ENCODE measurements at places on chromosomes 4 and X. TPM values are rescaled to one million over a fixed set of nuclear protein-coding genes. Genes with fewer than 3 reads are reported as not detected.

PCDH10 gene
- total RNA-seq = 0.51 TPM

GRCh38 chr4:182929296-182929695 lies 12.1 kb upstream of the DCTD start:
- H3K4me3 ChIP-seq = no peak overlapping the region
- no peaks in the 10 kb centered on the region for H3K4me1 ChIP-seq
- no peak for DNase-seq
- no peaks in the 10 kb centered on the region for H3K27me3 ChIP-seq
- no peak overlapping the region for H3K27ac ChIP-seq

GRCh38 chrX:41029332-41029731 lies 55.9 kb upstream of the USP9X start:
- H3K4me1 ChIP-seq = no peaks in the 10 kb centered on the region
- no peak overlapping the region for H3K27ac ChIP-seq
- no peaks in the 10 kb centered on the region for H3K36me3 ChIP-seq

ERAS gene
- not detected for total RNA-seq

SPANXB1 gene
- not detected for total RNA-seq

DNA sequence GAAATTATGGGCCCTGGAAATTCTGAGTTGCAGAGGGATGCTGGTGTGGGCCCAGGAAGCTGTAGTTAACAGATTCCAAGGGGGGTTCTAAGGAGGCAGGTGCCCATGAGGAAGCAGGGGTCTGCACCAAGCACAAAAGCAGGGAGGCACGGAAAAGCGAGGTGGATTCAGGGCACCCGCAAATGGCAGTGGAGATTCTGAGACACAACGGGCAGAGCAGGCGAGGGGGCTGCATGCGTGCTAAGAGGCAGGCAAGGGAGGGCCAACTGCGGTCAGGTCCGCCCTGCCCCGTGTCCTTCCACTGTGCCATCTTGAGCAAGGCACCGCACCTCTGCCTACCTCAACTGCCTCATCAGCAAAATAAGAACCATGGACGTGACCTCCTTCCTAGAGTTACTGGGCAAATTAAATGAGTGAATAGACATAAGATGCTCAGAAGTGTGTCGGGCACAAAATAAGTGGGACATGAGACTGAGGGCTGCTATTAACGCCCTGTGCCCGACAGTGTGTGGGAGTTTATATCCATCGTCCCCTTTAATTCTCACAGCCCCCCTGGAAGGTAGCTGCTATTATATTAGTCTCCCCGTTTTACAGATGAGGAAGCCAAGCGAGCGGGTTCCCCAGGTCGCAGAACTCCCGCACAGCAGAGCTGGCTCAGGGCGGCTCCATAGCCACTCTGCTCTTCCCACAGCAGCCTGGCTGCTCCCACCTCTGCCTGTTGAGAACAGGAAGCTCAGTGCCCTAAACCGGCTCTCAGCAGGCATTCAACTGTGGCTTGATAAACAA lies 67.6 kb downstream of the PPP2R2C start:
- H3K27me3 ChIP-seq = peaks cover 32% of the 10 kb centered on the region
- no peak overlapping the region for H3K4me3 ChIP-seq
- no peaks in the 10 kb centered on the region for H3K36me3 ChIP-seq

CRMP1 gene
- total RNA-seq = 88.0 TPM

- no peak overlapping the region for H3K4me3 ChIP-seq
- H3K36me3 ChIP-seq = no peaks in the 10 kb centered on the region
- no peaks in the 10 kb centered on the region for H3K4me1 ChIP-seq
- H3K27me3 ChIP-seq = no peaks in the 10 kb centered on the region
These were observed 58.0 kb upstream of the SCOC start for GRCh38 chr4:140315438-140315837.

DNAAF6 gene
- not detected for total RNA-seq

DNA sequence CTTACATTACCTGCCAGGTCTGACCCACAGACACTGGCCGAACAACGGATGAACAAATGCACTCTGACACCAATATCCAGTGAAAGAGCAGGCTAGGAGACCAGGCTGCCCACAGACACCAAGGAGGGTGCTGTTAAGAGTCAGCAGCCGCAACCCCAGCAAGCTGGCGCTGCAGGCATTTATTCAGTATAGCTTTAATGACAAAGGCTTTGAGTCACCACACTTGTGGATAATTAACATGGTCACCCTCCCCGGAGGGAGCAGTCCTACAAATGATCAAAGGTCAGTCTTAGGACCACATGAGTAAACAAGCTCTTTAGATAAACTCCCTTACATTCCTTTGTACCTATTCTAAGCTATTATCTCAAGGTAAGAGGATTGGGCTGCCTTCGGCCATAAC lies 368.5 kb upstream of the GRID2 start:
- H3K4me1 ChIP-seq = no peaks in the 10 kb centered on the region
- no peak overlapping the region for H3K27ac ChIP-seq
- DNase-seq = no peak
- no peaks in the 10 kb centered on the region for H3K36me3 ChIP-seq

RBM46 gene
- not detected for total RNA-seq

- DNase-seq = no peak
- H3K4me3 ChIP-seq = no peak overlapping the region
- H3K27ac ChIP-seq = no peak overlapping the region
These were observed 69.9 kb upstream of the CAMK2D start for GRCh38 chr4:113831457-113831856.

LAMTOR3 gene
- 36.1 TPM for total RNA-seq

DNA sequence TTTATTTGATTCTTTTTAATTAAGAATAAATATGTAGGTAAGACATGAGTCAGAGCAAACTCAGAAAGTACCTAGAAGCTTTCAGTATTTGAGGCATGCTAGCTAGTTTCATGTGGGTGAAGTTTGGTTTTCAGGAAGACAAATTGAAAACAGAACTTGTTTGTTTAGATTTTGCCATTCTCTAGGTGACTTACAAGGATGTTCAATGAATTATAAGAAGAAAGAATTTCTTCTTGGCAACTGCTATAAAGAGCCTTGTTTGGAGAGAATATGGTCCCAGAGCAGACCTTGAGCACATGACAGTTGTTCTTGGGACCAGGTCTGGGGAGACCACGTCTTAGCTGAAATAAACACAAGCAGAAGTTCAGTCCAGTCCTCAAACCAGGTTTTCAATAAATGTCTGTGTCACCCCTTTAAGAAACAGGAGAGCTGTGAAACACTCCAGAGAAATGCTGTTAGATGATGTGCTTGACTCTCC lies 38.0 kb upstream of the IL21 start:
- H3K4me1 ChIP-seq = no peaks in the 10 kb centered on the region
- H3K4me3 ChIP-seq = no peak overlapping the region
- no peak for DNase-seq
- no peaks in the 10 kb centered on the region for H3K27me3 ChIP-seq
- no peaks in the 10 kb centered on the region for H3K36me3 ChIP-seq
- H3K27ac ChIP-seq = no peak overlapping the region

TNIP3 gene
- total RNA-seq = 0.16 TPM

DNA sequence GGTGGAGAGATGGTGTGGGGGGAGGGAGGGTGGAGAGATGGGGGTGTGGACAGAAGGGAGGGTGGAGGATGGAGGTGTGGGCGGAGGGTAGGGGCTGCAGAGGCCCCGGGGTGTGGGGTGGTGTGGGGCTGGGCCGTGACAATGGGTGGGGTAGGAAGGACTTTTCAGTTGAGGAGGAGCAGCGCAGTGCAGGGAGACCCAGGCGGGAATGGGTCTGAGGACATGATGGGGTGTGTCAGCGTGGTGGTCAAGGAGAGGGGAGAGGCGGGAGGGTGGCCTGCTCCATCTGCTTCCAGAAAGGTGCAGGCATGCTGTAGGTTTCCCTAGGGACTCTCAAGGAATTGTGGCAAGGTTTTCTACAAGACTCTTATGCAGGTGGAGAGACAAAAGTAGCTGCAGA lies 48.9 kb downstream of the RGS12 start:
- H3K27ac ChIP-seq = peak overlapping the region; percentile 5
- no peak for DNase-seq

CFP gene
- 0.08 TPM for total RNA-seq

DNA sequence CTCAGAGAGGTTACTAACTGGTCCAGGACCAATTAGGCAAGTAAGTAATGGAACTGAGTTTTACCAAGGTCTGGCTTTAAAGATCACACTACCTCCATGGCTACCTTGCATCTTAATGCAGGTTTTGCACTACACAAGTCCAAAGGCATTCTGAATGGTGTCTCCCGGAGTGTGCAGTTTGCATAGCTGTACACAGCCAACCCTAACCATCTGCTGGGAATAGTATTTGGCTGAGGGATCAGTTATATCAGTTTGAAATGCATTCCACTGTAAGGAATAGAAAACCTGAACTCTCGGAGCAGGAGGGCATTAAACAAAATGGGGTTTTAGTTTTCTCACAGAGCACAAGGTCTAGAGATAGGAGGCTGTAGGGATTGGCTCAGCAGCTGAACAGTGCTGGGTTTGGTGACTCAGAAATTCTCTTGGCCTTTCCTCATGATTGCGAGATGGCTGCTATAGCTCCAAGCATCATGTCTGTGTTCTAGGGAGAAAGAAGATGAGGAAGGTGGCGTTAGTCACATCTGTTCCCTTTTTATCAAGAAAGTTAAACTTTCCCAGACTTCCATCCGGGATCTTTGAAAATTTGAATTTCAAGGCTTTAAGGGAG lies 177.1 kb downstream of the NHS start:
- no peak overlapping the region for H3K4me3 ChIP-seq
- no peaks in the 10 kb centered on the region for H3K27me3 ChIP-seq
- H3K27ac ChIP-seq = no peak overlapping the region
- H3K36me3 ChIP-seq = no peaks in the 10 kb centered on the region

DNA sequence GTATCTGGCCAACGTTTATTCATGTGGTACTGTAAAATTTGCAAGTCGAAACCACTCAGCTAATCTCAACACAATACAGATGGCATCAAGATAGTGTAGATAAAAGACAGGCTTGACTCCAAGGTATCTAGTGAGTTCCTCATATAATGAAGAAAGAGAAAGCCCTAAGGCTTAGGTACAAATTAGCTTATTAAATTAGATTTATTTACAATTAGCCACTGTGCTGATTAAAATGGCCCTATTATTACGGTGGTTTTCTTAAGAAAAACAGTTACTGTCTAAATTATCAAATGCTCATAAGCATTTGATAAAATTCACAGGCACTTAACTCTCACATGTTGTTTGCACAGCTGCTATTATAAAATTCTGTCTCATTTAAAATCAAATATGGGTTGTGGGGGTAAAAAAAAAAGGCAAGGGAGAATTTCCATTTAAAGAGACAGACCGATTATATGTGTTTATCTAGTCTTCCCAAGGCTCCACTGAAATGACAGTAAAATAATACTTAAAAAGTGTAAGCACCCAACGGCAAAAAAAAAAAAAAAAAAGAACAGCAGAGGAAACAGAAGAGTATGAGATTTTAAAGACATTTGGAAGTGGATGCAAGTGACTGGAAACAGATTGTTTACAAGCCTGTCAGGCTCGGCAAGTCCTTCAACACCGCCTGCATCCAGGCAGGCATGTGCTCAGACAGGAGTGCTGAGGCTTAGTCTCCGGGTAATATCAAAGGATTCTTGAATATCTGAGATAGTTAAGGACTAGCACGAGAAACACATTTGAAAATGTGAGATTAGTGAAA lies 55.1 kb downstream of the FAM13A start:
- peak overlapping the region; percentile 47 for H3K27ac ChIP-seq
- DNase-seq = peak; percentile 13
- peaks cover 2% of the 10 kb centered on the region for H3K36me3 ChIP-seq
- H3K4me1 ChIP-seq = peaks cover 28% of the 10 kb centered on the region
- no peaks in the 10 kb centered on the region for H3K27me3 ChIP-seq

IL2 gene
- total RNA-seq = not detected

DNA sequence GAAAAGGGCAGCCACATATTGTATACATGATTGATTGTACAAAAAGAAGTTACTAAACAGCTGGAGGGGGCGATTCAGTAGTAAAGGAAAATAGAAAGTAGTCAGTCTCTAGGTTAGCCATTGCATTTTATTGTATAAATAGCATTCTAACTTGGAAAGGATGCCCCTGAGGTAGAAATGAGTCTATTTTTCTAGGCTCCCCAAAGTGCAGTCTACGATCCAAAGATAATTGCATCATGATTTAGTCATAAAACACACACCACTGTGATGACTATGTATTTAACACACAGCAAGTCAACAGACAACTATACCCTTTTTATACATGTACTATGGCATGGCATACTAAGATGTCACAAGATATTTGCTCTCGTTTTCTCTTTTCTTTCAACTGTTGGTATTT lies 204.9 kb downstream of the APBB2 start:
- H3K27me3 ChIP-seq = no peaks in the 10 kb centered on the region
- no peak overlapping the region for H3K27ac ChIP-seq
- no peaks in the 10 kb centered on the region for H3K4me1 ChIP-seq
- peaks cover 18% of the 10 kb centered on the region for H3K36me3 ChIP-seq

DNA sequence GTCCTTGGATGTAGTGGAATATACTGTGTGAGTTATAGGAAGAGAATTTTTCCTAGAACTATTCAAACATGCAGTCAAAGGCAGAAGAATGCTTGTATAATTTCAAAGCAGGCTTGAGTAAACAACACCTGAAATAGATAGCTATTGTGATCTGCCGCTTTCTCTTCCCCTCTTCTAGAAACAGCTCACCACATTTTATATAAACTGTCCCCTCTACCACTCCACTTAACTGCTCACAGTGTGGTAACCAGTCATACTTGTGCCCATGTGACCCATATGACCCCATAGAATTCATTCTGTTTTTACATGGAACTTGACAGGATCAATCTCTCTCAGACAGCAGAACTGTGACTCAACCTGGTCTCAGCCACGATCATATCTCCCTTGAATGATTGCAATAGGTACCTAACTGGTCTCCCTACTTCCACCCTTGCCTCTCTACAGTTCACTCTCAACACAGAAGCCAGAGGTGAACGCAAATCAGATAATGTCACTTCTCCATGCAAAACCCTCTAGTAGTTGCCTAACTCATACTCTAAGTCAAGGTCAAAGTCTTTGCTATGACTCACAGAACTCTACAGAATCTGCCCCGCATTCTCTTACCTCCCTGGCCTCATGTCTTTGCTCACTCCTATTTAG lies 85.6 kb upstream of the EFHC2 start:
- no peak overlapping the region for H3K27ac ChIP-seq
- DNase-seq = no peak
- no peaks in the 10 kb centered on the region for H3K27me3 ChIP-seq
- no peak overlapping the region for H3K4me3 ChIP-seq
- H3K4me1 ChIP-seq = no peaks in the 10 kb centered on the region
- no peaks in the 10 kb centered on the region for H3K36me3 ChIP-seq

DNA sequence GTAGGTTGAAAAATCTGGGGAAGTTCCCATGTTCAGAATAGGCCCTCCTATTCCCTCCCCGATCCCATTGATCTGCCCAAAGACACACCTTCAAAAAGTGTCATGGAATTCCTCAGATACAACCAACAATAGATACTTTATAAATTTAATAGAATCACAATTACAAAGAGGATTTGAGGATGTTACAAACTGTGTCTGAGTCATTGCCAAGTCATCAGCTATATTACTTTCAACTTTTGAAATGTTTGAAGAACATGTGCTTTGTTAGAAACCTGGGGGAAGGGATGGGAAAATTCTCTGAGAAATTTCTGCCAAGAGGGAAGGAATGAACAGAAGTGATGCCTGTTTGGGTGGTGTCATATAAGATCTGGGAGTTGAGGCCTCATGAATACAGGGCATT lies 46.7 kb downstream of the KCNIP4 start:
- no peak overlapping the region for H3K4me3 ChIP-seq
- H3K27me3 ChIP-seq = no peaks in the 10 kb centered on the region
- no peaks in the 10 kb centered on the region for H3K36me3 ChIP-seq
- no peak for DNase-seq

All from SJCRH30 (cell line).